OCI-LY7 (cell line): ENCODE measurements at places on chromosomes 13 and 19. TPM values are rescaled to one million over a fixed set of nuclear protein-coding genes. Genes with fewer than 3 reads are reported as not detected.

Gene CYP2F1
- not detected in 2 replicates for total RNA-seq

Gene NACC1
- 40.4 and 52.9 TPM in 2 replicates for total RNA-seq

Gene CEACAM21
- total RNA-seq, result 52.5 and 56.0 TPM in 2 replicates

Gene LRRC25
- total RNA-seq, result 3.2 and 4.1 TPM in 2 replicates

Gene ATP4B
- not detected in 2 replicates for total RNA-seq

Gene MEX3D
- total RNA-seq, result 9.4 and 11.9 TPM in 2 replicates

Gene PCDH9
- 26.0 and 31.6 TPM in 2 replicates for total RNA-seq

Gene ERICH6B
- not detected in 2 replicates for total RNA-seq

Gene MISP3
- 3.9 TPM in 2 replicates for total RNA-seq

Gene ZNF492
- total RNA-seq, result not detected in 2 replicates

Gene CEACAM6
- not detected in 2 replicates for total RNA-seq

Gene PTOV1
- total RNA-seq, result 105 and 114 TPM in 2 replicates

Gene MBD3L3
- total RNA-seq, result not detected in 2 replicates

Gene ANKRD10
- total RNA-seq, result 86.0 and 88.7 TPM in 2 replicates

Gene PPP1R15A
- 23.4 and 23.8 TPM in 2 replicates for total RNA-seq

Gene C13orf42
- total RNA-seq, result not detected in 2 replicates
